ENCODE measurements at places on chromosomes 3 and 15. TPM values are rescaled to one million over a fixed set of nuclear protein-coding genes. Genes with fewer than 3 reads are reported as not detected.
A peak's percentile ranks its signal among the peaks of the same experiment; 100 is the strongest.

GRCh38 chr15:85625856-85626255 is 168.9 kb downstream of the KLHL25 start:
- DNase-seq = peak; percentile 62

CHRM5 gene
- not detected for total RNA-seq

DNA sequence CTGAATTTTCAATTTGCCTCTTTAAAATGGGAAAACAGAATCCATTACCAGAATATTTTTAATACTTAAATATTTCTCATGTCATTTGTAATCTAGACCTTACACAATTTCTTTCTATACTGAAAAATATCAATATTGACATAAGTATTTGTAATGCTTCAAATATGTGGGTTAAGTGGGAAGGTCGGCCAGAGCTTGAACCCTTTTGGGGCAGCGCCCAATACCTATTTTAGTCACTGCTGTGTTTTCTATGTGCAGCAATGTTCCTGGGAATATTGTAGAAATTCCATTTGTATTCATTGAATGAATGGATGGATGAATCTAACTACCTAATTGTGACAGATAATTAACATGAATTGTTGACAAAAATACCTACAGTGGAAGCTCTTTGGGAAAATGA is 459.7 kb upstream of the ZNF717 start:
- no peak for DNase-seq

ADAMTSL3 gene
- total RNA-seq = 0.17 TPM

- no peak for DNase-seq
Observed at GRCh38 chr3:3745693-3746092, 53.5 kb upstream of the LRRN1 start.

GRCh38 chr3:156985711-156986110 is 159.6 kb downstream of the LEKR1 start:
- no peak for DNase-seq

DNA sequence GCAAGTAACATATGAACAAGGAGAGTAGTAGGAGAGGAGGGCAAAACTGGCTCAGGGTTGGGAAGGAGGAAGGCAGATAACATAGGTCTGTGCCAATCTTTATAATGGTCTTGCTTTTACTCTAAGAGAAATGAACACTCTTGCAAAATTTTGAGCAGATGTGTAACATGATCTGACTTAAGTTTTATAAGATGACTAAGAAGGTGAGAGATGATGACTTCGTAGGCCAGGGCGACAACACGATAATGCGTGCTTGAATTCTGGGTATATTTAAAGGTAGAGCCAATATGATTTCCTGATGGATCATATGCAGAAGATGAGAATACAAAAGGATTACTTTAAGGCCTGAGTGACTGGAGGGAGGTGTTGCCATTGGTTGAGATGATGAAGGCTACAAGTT is 265.4 kb upstream of the KCNMB2 start:
- no peak for DNase-seq

DNA sequence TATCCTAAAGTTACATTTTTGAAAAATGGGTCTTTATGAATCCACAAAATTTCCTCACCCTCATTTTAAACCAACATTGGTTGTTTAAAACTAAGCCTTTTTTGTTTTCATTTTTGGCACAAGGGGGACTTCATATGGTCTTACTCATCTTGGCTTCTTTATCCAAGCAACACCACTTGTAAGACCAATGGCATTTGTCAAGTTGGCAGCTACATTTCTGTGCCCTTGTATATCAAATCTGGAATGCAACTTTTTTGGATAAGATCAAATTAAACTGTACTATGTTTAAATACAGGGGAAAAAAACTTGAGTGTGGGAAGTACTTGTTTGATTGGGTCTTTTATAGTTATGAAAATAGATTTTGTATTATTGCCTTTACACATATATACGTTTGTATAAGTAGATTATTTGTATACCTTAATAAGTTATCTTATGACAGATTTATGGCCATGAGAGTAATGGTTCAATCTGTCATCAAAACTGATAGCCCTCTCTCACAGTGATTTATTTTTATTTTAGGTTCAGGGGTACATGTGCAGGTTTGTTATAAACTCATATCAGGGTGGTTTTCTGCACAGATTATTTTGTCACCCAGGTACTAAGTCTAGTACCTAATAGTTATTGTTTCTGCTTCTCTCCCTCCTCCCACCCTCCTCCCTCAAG is 43.4 kb downstream of the GPR160 start:
- DNase-seq = no peak

DNA sequence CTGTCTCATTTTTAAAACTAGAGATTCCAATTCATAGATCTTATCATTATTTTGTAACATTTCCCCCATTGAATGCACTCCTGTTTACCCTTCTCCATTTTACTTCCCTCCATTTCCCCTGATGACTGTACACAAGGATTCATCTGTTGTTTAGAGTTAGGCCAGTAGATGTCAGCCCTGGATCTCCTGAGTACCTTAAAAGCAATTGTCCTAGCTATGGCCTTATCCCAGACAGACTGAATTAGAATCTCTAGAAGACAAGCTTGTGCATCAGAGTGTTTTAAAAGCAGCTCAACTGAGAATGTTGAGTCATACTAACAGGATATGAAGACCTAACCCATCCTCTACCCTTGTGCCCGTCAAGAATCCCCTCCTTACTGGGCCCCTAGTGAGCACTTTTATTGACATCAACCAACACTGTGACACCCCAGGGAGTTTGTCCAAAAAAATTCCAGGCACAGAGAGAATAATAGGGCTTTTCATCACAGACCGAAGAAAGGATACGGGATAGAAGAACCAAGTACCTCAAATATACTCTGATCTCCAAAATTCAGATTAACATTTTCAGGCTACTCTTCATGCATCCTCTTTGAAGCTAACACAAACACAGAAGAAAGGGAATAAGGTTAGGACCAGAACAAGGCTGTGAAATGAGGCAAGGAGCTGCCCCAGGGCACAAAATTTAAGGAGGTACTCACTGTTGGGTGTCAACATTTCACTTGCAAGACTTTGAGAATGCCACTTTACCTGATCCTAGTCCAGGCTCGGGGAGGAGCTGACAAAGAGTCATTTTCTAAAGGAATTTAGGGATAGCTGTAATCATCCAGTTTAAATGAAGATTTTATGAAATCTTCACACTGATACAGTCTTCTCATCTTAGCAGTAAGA is 17.1 kb downstream of the ZBED2 start:
- DNase-seq = peak; percentile 67

DNA sequence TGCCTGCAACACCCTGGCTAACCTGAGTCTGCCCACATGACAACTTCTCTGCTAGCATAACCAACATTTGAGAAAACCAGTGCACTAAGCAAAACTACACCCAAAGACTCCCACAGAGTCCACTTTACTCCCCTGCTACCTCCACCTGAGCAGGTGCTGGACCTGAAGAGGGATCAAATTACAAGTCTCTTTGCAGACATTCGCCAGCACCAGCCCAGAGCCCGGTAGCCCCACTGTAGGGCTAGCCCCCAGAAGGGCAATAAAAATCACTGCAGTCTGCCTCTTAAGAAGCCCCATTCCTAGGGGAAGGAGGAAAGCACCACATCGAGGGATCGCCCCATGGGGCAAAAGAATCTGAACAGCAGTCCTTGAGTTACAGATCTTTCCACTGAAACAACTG is 472.2 kb downstream of the GRM7 start:
- DNase-seq = no peak

GRCh38 chr3:182420741-182421140 is 372.6 kb upstream of the ATP11B start:
- no peak for DNase-seq

ZNF619 gene
- 3.1 TPM for total RNA-seq

EAF2 gene
- 4.3 TPM for total RNA-seq

GRCh38 chr3:65583188-65583587 is 455.5 kb downstream of the MAGI1 start:
- DNase-seq = no peak

FEZF2 gene
- total RNA-seq = not detected

DNA sequence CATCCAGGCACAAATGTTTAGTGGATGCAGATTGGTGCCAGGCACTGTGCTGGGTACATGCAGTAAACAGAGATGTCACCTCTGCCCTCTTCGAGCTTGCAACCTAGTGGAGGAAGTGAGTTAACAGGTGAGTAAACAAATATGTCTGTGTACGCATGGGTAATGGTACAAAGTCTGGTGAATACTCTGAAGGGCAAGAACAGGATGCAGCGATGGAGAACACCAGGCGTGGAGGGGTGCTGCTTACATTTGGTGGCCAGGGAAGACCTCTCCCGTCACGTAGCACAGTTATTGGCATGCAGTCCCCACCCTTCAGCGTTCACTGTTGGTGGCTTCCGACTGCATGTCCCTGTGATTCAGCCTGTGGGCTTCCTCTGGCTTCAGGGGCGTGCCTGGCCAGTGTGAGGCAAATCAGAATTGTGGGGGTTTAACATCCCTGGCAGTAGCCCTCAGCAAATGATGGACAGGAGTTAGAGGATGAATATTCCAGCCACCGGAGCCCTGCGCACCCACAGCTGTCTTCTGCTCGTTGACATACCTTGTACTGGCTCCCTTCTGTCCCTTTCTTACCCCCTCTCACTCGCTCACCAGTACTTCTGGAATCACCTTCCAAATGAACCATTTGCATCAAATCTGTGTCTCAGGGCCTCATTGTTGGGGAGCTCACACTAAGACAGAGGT is 9.1 kb upstream of the HDAC11 start:
- DNase-seq = no peak

GRCh38 chr15:99130765-99131440 is 26.0 kb downstream of the SYNM start:
- DNase-seq = no peak
